Adipocyte (in vitro differentiated cells): ENCODE measurements at places on chromosomes 13 and 19.

GRCh38 chr19:10227026-10227971, 3.8 kb downstream of the S1PR2 start:
- peak; percentile 27 for DNase-seq

GRCh38 chr13:23384111-23384510, 49.4 kb downstream of the SACS start:
- peak; percentile 44 for DNase-seq

GRCh38 chr19:1859331-1859781, 4.0 kb downstream of the KLF16 start:
- DNase-seq: no peak

DNA sequence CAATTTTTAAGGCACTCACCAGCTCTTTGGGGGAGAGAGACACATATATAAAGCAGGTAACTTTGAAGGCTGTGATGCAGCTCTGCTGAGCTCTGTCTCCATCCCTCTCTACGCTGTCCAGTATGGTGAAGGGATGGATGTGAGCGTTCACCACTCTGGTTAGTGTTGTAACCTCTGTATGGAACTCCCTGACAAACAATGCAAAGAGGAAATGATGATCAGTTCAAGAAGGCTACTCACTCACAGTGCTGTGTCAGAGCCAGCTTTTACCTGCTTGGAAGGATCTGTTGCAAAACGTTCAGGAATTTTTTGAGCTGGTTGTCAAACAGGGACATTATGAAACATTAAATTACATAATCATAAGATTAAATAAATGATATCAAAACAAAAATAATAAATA, 90.8 kb upstream of the SLC10A2 start:
- no peak for DNase-seq

DNA sequence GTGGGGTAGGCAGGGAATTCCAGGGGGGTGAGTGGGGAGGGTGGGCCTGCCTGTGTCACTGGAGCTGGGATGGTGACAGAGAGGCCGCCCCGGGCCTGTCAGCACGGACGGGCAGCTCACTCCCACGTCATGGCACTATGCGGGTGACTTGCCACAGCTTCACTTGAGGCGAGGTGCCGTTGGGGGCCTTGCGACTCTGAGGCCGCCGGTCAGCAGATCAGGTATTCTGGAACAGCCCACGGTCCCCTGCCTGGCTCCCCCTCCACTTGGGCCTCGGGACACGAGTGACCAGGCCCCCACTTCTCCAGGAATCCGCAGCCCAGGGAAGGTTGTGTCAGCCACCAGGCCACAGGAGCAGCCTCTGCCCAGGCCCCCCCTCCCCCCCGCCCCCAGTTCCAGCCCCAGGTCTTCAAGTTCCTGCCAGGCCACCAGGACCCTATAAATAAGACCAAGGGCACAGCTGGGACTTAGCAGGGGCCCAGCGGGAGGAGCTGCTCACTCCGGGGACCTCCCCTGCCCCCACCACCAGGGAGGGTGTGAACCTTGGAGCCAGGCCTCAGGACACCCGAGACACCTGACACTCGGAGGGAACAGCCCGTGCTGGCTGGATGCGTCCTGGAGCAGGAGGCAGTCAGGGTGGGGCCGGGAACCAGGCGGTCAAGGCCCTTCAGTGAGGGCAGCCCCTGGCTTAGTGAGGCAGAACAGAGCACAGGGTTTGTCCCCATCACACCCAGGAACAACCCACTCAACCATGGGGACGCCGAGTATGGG, 2.7 kb upstream of the MIDN start:
- no peak for DNase-seq

DNA sequence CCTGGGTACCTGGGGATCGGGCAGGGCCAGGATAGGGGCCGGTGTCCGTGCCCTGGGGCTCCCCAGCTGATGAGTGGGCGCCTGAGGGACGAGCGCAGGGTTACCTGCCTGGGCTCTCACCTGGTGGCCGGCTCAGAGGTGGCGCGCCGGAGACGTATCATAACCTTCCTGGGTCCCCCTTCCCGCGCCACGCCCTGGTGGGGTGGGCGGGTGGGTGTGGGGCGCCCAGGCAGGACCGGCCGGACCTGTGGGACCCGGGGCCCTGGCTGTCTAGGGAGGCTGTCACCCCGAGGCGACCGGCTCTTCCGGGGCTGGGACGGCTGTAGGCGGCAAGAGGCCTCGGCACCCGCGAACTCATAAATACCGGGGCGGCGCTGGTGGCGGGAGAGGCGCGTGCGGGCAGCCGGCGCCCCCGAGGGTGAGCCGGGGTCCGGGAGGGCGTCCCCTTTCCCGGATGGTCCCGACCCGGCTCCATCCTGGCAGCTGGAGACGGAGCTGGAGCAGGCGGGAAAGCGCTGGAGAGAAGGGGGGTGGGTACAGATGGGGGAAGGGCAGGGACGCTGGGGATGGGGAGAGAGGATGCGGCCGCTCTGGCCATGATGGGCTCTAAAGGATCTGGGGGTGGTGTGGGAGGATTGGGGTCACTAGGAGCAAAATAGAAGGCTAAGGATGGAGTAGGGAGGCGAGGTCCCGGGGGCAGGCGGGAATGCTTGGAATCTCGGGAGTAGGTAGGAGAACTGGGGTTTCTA, at the start of gene ACP7:
Gene ACP7 (plus strand): TSS at position 386 of the 749 bp plus-strand sequence. CDS start 902 bp downstream, outside the sequence.
- DNase-seq: peak; percentile 21

DNA sequence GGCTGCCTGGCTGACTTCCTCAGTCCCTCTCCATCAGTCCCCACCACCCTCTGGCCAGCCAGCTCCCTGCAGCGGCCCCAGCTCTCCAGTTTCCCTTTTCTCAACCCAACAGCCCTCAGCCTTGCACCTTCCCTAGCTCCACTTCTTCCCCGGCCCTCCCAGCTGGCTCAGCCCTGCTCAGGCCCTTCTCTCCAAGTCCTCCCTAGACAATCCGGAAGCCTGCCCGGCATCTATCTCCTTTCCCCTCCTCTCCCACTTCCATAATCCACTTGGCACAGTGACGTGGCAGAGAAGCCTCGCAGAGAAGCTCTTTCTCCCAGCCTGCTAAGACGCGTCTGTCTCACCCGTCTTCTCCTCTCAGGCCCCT, 1.1 kb downstream of the UBXN6 start:
- peak; percentile 82 for DNase-seq

DNA sequence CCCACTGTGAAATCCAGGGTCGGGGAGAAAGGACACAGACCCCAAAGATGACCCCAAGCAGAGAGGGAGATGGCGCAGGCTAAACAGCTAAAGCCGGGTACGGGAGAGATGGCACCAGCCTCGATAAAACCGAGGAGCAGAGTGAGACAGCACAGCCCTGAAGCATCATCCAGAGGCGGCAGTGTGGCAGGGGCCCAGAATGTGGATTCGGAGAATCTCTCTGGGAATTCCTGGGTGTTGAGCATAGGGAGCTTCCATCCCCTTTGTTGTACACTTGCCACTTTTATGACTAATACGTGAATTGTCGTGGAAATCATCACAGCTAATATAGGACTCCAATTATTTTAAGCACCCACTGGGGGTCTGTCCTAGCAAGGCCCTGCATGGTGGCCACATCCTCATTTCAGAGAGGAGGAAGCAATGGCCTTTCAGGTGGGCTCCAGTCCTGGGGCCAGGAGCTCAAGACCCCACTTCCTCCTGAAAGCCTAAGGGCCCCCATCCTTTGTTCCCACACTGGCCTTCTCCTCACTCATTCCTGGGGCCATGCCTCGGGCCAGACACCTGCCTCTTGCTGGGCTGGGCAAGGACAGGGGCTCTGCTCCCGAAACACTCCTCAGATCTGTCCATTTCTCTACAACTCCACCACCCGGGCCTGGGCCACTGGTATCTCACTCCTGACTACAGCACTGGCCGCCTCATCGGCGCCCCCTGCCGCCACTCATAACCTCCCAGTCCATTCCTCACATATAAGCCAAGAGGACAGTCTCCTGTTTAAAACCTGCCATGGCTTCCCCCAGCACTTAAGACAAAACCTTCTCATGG, 29.3 kb upstream of the ATP1A3 start:
- peak; percentile 31 for DNase-seq

GRCh38 chr13:79973533-79973963, 367.4 kb downstream of the SPRY2 start:
- no peak for DNase-seq

- DNase-seq: peak; percentile 93
Measured at GRCh38 chr19:344625-345319, at the start of gene MIER2. MIER2 (minus strand) TSS chr19:344796; CDS start chr19:344782, 14 bp downstream.

DNA sequence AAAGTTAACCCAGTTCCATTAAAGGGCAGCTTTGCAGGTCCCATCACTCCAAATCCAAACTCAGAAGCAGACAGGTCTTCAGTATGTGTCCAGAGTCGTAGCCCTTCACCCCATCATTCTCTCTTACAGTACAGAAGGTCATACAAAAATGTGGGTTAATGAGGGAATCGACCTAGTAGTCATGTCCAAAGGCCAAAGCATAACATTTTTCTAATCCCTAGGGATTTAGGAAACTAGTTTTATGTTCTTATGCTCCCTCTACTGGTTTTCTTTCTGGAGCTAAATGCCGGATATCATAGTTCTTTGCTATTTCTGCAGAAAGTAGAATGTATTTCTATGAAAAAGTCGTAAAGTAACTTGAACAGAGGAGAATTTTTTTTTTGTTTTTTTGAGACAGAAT, 72.2 kb downstream of the DHRS12 start:
- DNase-seq: peak; percentile 75

DNA sequence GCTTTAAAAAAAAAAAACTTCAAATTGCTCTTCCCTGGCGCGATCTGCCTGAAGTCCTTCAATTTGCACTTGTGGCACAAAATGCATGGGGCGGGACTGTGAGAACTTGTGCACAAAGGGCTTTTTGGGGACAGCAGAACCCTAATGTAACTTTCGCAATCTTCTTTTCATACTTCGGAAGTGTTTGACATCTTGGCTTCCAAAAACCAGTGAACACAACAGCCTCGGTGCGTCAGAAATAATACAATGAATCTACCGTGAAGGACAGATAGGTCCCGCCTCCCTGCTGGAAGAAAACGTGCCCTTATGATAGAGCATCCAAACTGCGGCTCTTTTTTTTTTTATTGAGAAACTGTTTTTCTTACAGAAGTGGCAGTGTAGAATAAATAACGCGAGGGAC, 36.6 kb downstream of the KLF2 start:
- no peak for DNase-seq

DNA sequence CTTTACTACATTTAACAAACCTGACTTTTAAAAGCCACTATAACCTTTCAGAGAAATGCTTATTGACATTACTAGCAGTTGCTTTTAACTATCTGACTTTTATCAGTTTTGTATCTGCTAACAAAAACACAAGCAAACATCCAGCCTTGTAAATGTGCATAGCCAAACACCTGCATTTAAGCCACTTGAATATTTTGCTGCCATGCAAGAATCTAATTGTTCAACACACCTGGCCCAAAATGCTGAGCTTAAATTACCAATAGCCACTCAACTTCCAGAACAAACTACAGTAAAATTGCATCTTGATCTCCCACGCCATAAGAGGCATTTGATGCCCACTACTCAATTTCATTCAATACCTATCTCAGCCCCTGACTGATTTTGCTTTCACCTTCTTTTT, 9.3 kb downstream of the ZIC5 start:
- no peak for DNase-seq

- DNase-seq: no peak
Measured at GRCh38 chr13:38618336-38618735, 68.5 kb upstream of the FREM2 start.

DNA sequence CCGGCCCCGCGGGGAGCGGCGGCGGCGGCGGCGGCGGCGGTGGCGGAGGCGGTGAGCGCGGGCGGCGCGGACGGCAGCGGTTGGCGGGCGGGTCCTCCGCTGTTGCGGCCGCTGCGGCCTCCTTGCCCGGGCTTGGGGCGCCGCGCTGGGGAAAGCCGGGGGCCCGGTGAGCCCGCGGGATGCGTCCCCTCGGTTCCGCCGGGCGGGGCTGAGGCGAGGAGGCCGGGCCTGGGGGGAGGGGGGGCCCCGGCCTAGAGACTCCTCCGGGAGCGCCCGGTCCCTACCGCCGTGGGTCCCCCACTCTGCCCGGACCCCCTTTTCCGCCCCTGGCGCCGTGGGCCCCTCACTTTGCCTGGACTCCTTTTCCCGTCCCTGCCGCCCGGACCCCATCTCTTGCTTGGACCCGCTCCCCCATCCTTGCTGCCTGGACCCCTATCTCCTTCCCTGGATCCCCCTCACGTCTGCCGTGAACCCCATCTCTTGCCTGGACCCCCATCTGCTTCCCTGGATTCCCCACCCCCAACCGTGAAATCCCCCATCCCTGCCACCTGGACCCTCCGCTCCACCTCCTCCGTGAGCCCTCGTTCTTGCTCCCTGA, 28.6 kb upstream of the NDUFS7 start:
- peak; percentile 3 for DNase-seq

DNA sequence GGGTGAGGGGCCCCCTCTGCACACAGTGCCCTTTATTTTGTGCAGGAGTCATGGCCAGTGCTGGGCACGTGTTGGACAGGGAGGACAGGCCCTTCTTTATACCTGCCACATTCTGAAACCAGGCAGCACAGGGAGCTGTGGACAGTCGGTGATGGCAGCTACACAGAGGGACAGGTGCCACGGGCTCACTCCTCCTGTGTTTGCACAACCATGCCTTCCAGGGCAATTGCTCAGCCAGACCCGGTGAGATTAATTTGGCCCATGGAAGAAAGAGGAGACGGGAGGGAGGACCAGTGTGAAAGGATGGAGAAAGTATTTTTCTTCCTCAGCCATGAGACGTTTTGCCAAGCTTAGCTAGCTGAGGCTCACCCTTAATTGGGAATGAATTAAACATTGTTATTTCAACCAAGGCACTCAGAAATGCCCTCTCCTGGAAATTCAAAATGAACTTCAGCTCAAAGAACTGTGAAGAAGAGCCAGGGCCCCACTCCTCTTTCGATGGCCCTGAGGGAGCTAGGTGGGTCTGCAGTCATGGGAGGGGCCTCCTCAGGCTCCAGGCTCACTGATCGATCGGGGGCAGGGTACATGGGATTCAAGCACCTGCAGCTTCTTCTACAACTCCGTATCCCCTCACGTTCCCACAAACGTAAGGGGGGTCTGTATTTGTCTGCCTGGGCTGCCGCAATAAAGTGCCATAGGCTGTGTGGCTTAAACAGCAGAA, 41.2 kb downstream of the SHISA2 start:
- no peak for DNase-seq

GRCh38 chr19:46283771-46284170, 13.1 kb upstream of the HIF3A start:
- DNase-seq: no peak

- peak; percentile 49 for DNase-seq
Measured at GRCh38 chr13:33497146-33497845, 211.7 kb upstream of the STARD13 start.

DNA sequence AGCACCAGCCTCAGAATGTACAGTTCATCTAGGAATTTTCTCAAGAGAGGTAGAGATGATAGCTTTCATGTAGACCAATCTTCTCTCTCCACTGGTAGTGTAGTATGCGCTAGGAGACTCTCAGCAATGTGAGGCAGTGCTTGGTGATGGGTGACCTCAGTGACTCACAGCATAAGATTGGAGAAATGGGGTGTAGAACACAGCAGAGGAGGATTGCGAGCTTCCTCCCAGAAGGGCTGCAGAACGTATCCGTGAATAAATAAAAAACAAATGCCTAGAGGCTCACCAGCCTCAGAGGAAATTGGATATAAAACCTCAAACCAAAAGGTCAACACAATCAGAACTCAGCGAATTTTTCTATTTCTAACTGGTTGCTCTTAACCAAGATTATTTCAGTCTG, 182.9 kb upstream of the RXFP2 start:
- peak; percentile 81 for DNase-seq
